GOT3 (cell line): ENCODE measurements at places on chromosomes 2 and 18.

DNA sequence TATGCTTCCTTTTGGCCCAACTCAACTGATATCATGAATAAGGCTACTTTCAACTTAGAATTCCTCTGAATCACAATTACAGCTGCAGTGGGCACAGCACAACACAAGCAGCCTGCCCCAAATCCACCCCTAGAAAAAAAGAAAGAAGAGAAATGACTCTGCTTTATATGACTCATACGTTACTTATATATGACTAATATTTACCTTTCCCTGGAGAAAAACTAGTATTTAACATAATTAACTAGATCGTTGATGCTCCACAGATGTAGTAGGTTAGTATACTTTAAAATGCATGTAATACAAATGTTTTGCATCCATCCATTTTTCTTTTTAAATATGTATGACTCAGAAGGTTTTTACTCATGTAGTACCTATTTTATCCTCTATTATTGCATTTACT lies 133.3 kb upstream of the UNC80 start:
- no peak for DNase-seq

GRCh38 chr2:42142547-42143184 lies 26.5 kb upstream of the EML4 start:
- no peak for DNase-seq

DNA sequence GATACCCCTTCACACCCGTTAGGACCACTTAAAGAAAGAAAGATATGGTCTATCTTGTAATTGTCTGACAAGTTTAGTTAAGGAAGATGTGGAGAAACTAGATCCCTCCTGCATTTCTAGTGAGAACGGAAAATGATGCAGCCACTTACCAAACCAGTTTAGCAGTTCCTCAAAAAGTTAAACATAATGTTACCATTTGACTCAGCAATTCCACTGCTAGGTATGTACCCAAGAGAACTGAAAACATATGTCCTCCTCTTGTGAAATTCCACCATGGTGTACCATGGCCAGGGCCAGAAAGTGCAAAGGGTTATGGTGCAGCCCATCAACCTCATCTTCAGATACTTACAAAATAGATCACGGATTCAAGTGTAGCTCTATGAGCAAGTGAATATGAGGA lies 79.0 kb upstream of the ID2 start:
- no peak for DNase-seq

DNA sequence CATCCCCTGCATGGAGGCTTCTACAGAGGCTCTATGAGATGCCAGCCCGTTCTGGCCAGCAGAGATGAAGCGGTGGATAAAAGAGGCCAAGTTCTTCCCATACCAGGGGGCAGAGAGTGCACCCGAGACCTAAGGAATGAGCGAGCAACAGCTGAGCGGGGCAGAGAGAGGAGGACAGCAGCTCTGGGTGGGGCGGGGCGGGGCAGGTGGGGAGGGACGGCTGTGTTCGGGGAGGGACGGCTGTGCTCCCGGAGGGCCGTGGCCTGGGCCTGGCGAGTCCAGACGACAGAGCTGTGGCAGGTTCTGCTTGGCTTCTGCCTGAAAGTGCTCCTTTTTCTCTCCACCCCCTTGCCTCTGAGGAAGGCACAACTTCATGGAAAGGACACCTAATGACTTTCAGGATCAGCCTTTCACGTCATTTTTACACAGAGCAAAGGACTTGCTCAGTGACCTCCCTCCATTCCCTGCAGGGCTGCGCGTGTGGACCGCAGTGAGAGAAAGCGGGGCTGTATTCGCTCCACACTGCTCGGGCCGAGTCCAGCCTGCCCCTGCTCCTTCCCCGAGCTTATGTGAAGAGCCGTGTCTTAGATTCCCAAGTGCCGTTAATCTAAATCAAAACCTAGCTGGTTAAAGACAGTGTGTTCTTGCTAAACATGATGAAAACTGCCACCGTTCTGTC lies 232.9 kb downstream of the HDAC4 start:
- no peak for DNase-seq

DNA sequence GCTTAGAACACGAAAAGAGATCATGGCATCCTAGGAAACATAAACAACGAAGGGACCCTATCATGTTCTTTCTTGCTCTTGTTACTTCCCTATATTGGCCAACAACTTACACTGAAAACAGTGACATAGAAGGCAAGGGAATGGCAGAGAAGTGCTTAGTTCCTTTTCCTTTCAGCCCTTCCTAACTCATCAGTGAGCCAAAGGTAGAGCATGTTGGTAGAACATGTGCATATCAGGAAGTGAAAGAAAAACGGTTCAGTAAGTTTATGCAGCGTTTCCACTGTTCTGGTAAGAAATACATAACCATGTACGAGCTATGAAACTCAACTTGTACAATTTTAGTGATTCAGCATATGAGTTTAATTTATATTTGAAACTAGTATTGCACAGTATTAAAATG lies 21.7 kb downstream of the AKAIN1 start:
- no peak for DNase-seq

- no peak for DNase-seq
Observed at GRCh38 chr2:112876257-112876970, 34.6 kb upstream of the IL37 start.
